ENCODE measurements at places on chromosomes 12 and 14. TPM values are rescaled to one million over a fixed set of nuclear protein-coding genes. Genes with fewer than 3 reads are reported as not detected.

GRCh38 chr12:10033783-10034545 is 3.5 kb downstream of the CLEC9A start:
- H3K27ac ChIP-seq, result no peak overlapping the region
- H3K4me1 ChIP-seq, result no peaks in the 10 kb centered on the region
- no peaks in the 10 kb centered on the region for H3K27me3 ChIP-seq
- DNase-seq, result no peak
- no peaks in the 10 kb centered on the region for H3K36me3 ChIP-seq

- H3K27ac ChIP-seq, result no peak overlapping the region
- peaks cover 6% of the 10 kb centered on the region for H3K4me1 ChIP-seq
- peaks cover 8% of the 10 kb centered on the region for H3K27me3 ChIP-seq
- H3K4me3 ChIP-seq, result no peak overlapping the region
Measured at GRCh38 chr14:60632777-60633176, 16.5 kb downstream of the SIX1 start.

- H3K27me3 ChIP-seq, result peaks cover 17% of the 10 kb centered on the region
- DNase-seq, result no peak
- peak overlapping the region; percentile 46 for H3K27ac ChIP-seq
- H3K36me3 ChIP-seq, result no peaks in the 10 kb centered on the region
- H3K4me3 ChIP-seq, result peak overlapping the region; percentile 69
Measured at GRCh38 chr14:94173471-94173884, 644 bp upstream of the PPP4R4 start.

- H3K4me3 ChIP-seq, result no peak overlapping the region
- peaks cover 8% of the 10 kb centered on the region for H3K27me3 ChIP-seq
- H3K27ac ChIP-seq, result no peak overlapping the region
- H3K4me1 ChIP-seq, result no peaks in the 10 kb centered on the region
- H3K36me3 ChIP-seq, result no peaks in the 10 kb centered on the region
Measured at GRCh38 chr14:100832311-100832960, 6.5 kb downstream of the MEG3 start.

GRCh38 chr14:21077672-21078071 is 7.6 kb downstream of the ARHGEF40 start:
- peaks cover 99% of the 10 kb centered on the region for H3K36me3 ChIP-seq
- no peak overlapping the region for H3K4me3 ChIP-seq
- peaks cover 9% of the 10 kb centered on the region for H3K4me1 ChIP-seq
- DNase-seq, result no peak

GRCh38 chr14:52553671-52554575 is 1.3 kb downstream of the GPR137C start:
- H3K4me3 ChIP-seq, result peak overlapping the region; percentile 91
- H3K4me1 ChIP-seq, result peaks cover 27% of the 10 kb centered on the region
- peak; percentile 93 for DNase-seq
- H3K27ac ChIP-seq, result peak overlapping the region; percentile 92
- H3K36me3 ChIP-seq, result no peaks in the 10 kb centered on the region
- no peaks in the 10 kb centered on the region for H3K27me3 ChIP-seq

DNA sequence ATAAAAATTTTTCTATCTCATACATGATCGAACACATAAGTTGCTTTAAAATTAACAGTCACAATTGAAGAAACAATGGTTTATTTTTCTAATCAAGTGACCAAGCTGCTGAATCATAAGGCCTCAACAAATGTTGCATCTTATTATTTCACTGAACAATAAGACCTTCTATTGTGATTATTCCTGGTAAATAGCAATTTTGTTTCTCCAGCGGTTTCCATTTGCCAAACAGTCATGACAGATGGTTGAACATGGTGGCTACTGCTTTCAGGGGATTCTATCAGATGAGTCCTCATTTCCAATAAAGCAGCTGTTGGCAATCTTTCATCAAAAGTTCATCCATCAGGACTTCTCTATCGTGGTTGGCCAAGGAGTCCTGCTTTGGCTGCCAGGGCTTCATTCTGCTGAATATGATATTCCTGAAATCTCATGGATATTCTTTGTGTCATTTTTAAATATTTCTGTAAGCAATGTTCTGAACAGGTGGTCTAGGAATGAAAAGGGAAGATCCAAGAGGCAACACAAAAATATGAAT is 13.0 kb downstream of the TOMM20L start:
- H3K27me3 ChIP-seq, result no peaks in the 10 kb centered on the region
- peaks cover 34% of the 10 kb centered on the region for H3K36me3 ChIP-seq
- H3K27ac ChIP-seq, result no peak overlapping the region

DNA sequence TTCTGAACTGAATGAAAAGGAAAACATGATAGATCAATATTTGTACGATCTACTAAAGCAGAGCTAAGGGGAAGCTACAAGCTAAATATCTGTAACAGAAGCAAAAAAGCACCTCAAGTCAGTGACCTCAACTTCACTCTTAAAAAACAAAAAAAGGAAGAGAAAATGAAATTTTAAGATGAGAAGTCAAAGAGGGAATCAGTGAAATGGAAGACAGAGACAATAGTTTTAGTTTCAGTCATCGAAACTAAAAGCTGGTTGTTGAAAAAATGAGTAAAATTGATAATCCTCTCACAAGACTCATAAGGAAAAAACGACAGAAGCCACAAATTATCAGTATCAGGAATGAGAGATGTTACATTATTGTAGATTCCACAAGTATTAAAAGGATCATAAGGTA is 11.9 kb upstream of the SLC2A13 start:
- no peaks in the 10 kb centered on the region for H3K36me3 ChIP-seq
- H3K27me3 ChIP-seq, result no peaks in the 10 kb centered on the region
- DNase-seq, result no peak
- no peak overlapping the region for H3K4me3 ChIP-seq
- H3K27ac ChIP-seq, result no peak overlapping the region

GRCh38 chr12:31631809-31632208 is 27.7 kb upstream of the ETFBKMT start:
- no peak for DNase-seq
- H3K27ac ChIP-seq, result no peak overlapping the region
- H3K36me3 ChIP-seq, result no peaks in the 10 kb centered on the region
- no peak overlapping the region for H3K4me3 ChIP-seq
- no peaks in the 10 kb centered on the region for H3K27me3 ChIP-seq

DNA sequence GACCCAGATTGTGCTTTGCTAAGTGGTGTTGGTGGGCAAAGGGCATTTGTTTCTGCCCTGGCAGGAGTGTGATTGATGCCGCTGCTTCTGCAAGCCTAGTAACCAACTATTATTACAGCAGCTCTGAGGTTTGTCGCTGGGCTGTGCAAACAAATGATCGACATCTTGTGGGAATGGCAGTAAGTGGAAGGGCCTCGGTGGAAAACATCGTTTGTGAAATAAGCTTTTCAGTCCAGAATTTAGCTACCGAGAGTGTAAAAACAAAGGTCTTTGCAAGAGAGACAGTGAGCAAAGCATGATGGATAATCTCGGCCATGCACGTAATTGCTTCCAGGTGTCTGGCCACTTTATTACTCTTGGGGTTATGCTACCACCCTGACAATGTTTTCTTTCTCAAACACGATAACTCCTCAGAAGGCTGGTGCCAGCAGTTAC is 397.7 kb upstream of the PRICKLE1 start:
- DNase-seq, result no peak
- no peaks in the 10 kb centered on the region for H3K27me3 ChIP-seq
- no peak overlapping the region for H3K4me3 ChIP-seq
- H3K4me1 ChIP-seq, result no peaks in the 10 kb centered on the region

DNA sequence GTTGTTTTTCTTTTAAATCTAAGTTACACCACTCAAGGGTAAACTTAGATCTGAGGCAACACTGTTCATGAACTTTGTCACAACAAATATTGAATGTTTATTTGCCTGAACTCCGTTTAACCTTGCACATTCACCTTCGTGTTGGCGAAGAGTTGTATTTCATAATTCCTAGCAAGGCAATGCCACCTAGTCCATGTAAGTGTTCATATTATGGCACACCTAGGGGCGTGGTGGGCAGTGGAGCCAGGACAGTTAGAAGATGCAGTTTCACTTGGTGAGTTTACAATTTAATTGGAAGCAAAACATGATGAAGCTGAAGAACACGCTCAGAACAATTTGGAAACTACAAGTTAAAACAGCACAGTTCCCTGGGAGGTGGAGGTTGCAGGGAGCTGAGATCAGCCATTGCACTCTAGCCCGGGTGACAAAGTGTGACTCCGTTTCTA is 30.4 kb upstream of the GNPNAT1 start:
- no peaks in the 10 kb centered on the region for H3K4me1 ChIP-seq
- no peaks in the 10 kb centered on the region for H3K27me3 ChIP-seq
- H3K36me3 ChIP-seq, result no peaks in the 10 kb centered on the region
- DNase-seq, result no peak

DNA sequence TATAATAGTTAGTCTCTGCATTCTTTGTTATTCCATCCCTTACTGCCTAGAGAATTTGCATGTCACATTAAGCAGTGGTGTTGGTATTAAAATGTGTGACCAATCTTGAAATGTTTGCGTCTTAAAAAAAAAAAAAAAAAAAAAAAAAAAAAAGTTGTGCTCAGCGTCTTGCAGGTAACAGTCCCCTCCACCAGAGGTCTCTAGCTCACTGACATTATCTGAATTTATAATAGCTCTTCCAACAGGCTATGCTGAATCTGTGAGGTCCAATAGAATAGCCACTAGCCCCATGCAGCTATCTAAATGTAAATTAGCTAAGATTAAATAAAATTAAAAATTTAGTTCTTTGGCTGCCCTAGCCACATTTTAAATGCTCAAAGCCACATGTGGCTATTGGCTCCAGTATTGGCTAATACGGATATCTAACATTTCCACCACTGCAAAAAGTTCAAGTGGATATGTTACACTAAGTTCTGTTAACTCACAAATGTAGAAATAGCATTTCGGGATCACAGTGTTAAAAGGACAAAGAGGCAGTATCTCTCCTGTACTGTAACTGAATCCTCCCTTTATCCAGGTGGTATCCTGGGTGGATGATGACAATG is 28.7 kb downstream of the NKX2-8 start:
- H3K36me3 ChIP-seq, result no peaks in the 10 kb centered on the region
- no peak for DNase-seq
- H3K27me3 ChIP-seq, result no peaks in the 10 kb centered on the region
- no peak overlapping the region for H3K27ac ChIP-seq

- H3K4me3 ChIP-seq, result no peak overlapping the region
- no peaks in the 10 kb centered on the region for H3K27me3 ChIP-seq
- no peak for DNase-seq
Measured at GRCh38 chr14:63993992-63994391, 141.2 kb downstream of the SYNE2 start.

DNA sequence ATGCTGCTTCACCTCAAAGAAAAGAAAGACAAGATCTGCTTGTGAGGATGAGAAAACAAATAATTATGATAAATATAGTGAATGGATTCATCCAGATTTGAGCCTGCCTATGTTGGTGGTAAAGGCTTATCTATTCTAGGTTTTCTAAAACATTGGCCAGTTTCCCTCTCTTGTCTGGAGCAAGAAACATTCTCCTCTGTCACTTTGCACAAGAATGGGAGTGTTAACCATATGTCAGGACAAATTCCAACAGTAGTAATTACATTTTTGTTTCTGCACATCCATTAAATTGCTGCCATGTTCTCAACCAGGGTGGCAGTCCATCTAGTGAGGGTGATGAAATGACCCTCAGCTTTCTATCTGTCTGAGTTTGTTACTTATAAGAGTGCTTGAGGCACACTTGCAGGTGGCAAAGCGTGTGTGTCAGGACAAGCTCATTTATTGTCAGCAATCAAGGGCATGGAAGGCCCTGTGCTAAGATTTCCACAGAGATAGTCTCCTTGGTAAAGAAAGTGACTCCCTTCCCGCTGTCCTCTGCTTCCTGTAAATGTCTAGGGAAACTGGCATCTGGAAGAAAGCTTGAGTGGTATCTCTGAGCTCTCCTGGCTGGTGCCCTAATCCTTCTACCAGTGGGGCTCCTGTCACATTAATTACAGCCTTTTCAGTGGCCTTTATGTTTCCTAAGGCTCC is 502.1 kb upstream of the FLRT2 start:
- H3K4me1 ChIP-seq, result no peaks in the 10 kb centered on the region
- no peak overlapping the region for H3K27ac ChIP-seq
- H3K27me3 ChIP-seq, result no peaks in the 10 kb centered on the region
- no peak overlapping the region for H3K4me3 ChIP-seq
- no peaks in the 10 kb centered on the region for H3K36me3 ChIP-seq

DNA sequence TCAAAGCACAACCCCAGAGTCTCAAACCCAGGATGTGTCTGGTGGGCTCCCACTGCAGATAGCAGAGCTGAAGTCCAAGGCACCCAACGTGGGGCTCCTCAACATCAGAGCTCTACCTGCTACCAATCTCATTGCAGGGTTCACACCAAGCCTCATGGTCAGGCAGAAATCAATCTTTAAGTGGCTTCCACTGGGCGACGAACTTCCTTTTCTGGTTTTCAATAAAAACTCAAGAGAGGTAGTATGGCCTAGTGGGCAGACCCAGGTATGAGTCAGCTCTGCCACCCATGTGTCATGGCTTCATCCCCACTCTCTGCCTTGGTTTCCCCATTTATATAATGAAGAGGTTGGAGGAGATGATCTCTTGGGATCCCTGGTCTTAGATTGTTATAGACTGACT is 47.0 kb downstream of the BCL11B start:
- H3K4me3 ChIP-seq, result no peak overlapping the region
- H3K27me3 ChIP-seq, result no peaks in the 10 kb centered on the region
- H3K27ac ChIP-seq, result no peak overlapping the region
- H3K36me3 ChIP-seq, result no peaks in the 10 kb centered on the region
- H3K4me1 ChIP-seq, result no peaks in the 10 kb centered on the region
- no peak for DNase-seq

DNA sequence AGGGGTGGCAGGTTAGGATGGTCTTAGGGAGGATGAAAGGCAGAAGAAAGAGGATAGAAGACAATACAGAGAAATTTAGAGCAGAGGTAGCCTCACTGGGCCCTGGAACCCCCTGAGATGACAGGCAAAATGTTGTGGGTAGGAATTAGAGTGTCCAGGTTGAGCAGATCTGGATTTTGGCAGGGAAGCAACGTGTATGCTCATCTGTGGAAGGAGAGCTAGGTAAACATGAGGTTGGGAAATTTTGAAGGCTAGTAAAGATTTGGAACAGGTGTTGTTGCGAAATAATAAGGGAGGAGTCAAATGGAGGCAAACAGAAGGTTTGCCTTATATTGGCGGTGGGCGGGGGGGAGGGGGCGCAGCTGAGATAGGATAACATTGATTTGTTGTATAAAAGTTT is 5.3 kb downstream of the HSD17B6 start:
- no peak overlapping the region for H3K27ac ChIP-seq
- no peaks in the 10 kb centered on the region for H3K36me3 ChIP-seq
- H3K27me3 ChIP-seq, result no peaks in the 10 kb centered on the region
- no peak for DNase-seq
- H3K4me3 ChIP-seq, result no peak overlapping the region
- no peaks in the 10 kb centered on the region for H3K4me1 ChIP-seq

GRCh38 chr12:7638064-7638759 is 27.5 kb downstream of the APOBEC1 start:
- no peak for DNase-seq
- H3K27ac ChIP-seq, result no peak overlapping the region
- H3K27me3 ChIP-seq, result peaks cover 10% of the 10 kb centered on the region
- H3K4me3 ChIP-seq, result peak overlapping the region; percentile 2
- H3K36me3 ChIP-seq, result no peaks in the 10 kb centered on the region

- no peaks in the 10 kb centered on the region for H3K36me3 ChIP-seq
- no peak for DNase-seq
- no peak overlapping the region for H3K27ac ChIP-seq
- no peaks in the 10 kb centered on the region for H3K4me1 ChIP-seq
Measured at GRCh38 chr12:531951-532585, 72.3 kb downstream of the B4GALNT3 start.

- peaks cover 14% of the 10 kb centered on the region for H3K4me1 ChIP-seq
- H3K27ac ChIP-seq, result peak within 1 kb of the TSS; percentile 57
- peak within 1 kb of the TSS; percentile 70 for H3K4me3 ChIP-seq
- DNase-seq, result no peak
Measured at GRCh38 chr12:48925304-48926011, at the start of gene FKBP11. Gene FKBP11 (minus strand): TSS chr12:48925492. CDS start chr12:48925428, 64 bp downstream.

FBXW8 gene
- 13.9 TPM for total RNA-seq

HOXC6 gene
- total RNA-seq, result 0.42 TPM

FAM186B gene
- total RNA-seq, result 0.26 TPM

TMEM52B gene
- not detected for total RNA-seq

TMTC1 gene
- total RNA-seq, result 102 TPM

APOF gene
- total RNA-seq, result not detected

RHEBL1 gene
- 0.97 TPM for total RNA-seq
